ENCODE measurements at places on chromosomes 11 and 22. TPM values are rescaled to one million over a fixed set of nuclear protein-coding genes. Genes with fewer than 3 reads are reported as not detected.

The MEI1 gene
- total RNA-seq, result 0.41 TPM

The GAL gene
- not detected for total RNA-seq

The SLC25A18 gene
- total RNA-seq, result 2.1 TPM

The CBLIF gene
- not detected for total RNA-seq

The UBQLN3 gene
- not detected for total RNA-seq

The MMP10 gene
- not detected for total RNA-seq

The LRRC10B gene
- 0.60 TPM for total RNA-seq

The MRPL40 gene
- total RNA-seq, result 60.4 TPM

The FGF4 gene
- not detected for total RNA-seq

The GUCD1 gene
- 266 TPM for total RNA-seq

The OR4A16 gene
- not detected for total RNA-seq

The CCDC134 gene
- 4.1 TPM for total RNA-seq

The TESMIN gene
- 0.27 TPM for total RNA-seq

The IGSF22 gene
- 1.4 TPM for total RNA-seq

The TSPAN32 gene
- total RNA-seq, result 15.0 TPM

The GRAP2 gene
- 3.5 TPM for total RNA-seq
